ENCODE measurements at places on chromosomes 5 and 9.

DNA sequence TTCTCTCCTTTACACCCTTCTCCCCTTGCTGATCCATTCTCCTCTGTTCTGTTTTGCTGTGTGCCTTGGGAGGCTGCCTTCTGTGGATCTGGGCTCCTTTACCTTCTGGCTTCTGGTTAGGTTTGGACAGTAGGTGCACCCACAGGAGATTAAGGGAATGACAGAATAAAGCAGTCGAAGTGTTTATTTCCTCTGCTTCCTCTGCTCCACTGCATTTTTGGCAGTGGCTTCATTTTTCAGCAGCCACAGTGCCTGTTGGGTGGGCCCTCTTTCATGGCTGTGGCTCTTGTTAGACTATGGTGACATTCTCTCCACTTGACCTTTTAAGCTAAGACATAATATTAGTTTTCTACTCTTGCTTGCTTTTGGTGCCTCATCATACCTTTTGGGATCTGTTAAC is 144.1 kb downstream of the CCDC171 start:
- DNase-seq: no peak

- no peak for DNase-seq
Observed at GRCh38 chr9:136344544-136345280, 17.4 kb downstream of the GPSM1 start.

DNA sequence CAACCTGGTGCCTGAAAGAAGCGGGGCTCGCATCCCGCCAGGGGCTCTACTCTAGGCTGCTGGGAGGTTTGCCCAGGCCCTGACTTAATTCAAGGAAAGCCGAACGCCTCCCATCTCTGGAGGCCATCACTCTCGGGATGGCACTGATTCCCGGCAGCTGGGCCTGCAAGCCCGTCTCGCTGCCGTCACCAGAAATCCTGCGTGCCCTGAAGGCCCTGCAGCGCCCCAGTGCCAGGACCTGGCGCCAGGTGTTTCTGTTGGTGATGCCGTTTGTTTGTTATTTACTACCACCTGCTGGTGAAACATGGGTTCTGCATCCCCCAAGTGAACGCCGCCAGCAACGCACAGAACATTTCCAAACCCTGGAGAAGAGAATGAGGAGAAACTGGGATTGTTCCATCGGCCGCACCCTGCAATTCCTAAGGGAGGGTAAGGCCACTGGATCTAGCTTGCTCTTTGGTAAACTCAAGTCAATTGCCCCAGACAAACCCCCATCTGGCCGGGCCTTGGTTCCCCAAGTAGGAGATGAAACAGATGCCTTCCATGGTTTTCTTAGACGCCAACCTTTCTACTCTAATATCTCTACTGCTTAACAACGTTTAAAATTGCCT is 77.9 kb downstream of the AK8 start:
- DNase-seq: peak; percentile 68

DNA sequence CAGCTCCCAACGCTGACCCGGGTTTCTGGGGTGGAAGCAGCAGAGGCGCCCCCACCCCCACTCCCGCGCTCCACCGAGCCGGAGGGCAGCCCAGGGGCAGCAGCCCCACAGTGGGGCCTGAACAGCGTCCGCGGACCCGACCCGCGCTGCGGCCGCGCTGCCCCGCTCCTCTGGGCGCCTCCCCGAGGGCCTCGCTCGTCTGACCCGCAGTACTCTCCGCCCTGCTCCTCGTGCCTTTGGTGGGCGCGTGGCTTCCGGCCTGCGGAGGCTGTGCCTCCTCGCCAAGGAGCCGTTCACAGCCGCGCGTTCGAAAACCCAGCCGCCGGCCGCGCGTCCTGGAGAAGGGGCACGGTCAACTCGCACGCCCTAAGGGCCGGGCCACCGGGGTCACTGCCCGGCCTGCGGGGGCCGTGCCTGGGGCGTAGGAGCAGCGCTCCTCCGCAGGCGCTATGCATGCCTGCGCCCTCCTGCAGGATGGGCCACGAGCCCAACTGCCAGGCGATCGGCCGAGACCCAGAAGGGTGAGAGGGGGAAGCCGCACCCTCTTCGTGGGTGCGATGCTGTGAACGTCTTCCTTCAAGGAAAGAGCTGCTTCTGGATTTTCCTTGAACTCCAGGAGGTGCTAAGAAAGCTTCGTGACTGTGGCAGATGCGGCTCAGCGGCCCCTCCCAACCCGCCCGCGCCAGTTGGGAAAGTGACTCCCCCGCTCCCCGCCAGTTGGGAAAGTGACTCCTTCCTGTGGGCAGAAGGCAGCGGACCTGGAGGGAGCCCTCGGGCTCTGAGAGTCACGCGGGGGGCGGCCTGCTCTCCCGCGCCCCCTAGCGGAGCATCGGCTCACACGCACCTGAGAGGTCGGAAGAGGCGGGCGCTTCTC is 82.7 kb downstream of the HSD17B3 start:
- peak; percentile 43 for DNase-seq

DNA sequence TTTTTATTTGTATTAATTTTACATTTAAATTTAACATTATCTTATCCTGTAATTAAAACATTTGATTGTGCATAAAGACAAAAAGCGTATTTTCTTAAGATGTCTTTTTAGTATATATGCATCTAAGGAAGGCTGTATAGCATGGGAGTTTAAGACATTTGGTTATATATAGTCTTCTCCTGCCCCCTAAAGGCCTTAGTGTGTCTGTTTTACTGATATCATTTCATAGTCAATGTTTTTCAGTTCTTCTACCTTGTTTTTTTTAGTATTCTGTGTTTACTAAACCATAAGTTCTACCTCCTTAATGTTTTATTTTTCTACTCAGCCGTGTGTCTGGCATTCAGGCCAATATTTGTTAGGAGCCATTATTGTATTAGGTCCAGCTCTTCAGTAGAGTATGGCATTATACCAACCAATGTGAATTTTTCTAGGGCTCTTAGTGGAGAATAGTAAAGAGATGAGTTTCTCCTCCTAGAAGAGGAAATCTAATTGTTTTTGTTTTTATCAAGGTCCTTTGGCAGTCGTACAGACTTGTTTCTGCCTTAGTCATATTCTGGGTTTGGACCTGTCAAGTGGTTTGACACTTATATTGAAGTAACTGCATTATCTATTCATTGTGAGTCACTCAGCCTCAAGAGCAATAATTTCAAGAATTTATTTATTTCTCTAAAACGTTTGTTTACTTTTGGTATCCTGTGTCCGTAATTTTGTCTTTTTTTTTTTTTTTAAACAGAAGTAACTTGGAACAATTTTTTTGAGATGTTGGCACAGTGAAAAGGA is 74.8 kb downstream of the SLF1 start:
- no peak for DNase-seq

DNA sequence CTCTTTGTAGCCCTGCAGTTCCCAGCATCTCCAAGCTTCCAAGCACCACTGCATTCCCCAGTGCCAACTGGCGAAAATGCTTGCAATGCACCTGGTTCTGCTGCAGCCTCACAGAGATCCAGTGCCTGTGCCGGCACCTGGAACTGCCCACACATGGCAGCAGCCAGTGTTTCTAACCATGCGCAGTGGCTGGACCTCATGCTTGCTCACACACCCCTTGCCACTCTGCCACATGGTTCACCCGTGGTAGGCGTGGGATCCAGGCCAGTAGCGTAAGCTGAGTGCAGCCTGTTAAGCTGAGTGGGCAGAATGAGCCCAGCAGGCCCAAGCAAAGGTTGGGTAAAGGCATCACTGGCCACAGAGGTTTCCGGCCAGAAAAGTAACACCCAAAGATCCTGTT is 214.1 kb upstream of the VLDLR start:
- DNase-seq: no peak

- no peak for DNase-seq
Observed at GRCh38 chr9:29348999-29349398, 1775.7 kb upstream of the C9orf72 start.

DNA sequence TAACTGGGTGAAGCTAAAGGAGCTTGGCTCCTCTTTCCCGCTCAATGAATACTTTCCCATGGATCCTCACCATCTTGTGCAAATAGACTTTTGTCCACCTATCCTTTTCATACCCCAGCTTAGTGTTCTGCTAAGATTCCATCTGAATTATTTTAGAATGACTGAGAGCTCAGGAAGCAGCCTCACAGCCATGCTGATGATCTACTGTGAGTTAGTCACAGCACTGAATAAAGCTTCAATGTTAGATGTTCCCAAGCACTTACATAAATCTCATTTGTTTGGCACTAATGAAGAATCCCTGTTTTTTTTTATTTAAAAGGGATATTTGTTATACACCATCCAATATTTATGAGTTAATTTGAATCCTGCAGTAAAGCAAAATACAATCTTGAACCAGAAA is 317.6 kb upstream of the TRPC7 start:
- no peak for DNase-seq

DNA sequence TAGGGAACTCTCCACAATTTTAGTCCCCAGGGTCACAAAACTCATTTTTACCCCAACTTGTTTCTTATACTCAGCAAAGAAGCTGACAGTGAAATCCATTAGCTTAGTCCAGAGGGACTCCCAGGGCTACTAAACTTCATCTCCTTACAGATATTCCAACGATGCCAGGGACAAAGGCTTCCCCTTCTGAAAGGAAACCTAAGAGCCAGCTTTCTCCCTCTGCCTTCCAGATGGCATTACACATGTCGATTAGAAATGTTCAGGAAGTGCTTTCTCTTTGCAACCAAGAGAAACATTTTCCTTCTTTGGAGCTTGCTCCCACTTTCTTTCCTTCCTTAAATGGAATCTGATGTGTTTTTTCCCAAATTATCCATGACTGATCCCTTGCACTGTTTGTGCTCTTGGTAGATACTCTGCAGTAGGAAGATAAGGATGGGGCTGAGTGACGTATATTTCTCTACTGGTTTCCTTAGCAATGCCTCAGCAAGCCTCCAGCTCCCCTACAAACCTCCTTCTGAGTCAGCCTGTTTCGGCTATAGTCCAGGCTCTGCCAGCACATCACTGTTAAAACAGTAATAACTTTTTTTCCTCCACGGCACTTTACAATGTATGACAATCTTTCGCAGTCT is 43.0 kb upstream of the HTR4 start:
- no peak for DNase-seq

DNA sequence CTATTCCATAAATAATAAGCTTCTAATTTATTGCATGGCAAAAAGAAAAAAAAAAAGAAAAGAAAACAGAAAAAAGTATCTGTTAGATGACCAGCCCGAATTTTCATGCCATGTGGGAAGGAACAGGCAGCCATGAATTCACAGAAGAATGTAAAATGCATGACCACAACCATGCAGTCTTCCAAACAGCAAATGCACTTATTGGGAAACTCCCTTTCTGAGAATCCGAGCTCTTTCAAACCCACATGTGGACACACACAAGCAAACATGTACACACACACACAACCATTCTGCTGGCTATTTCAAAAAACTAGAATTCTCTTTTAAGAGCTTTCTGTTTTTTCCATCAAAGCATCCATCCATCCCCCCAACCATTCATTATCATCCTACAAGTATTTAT is 236.1 kb downstream of the DNAH5 start:
- no peak for DNase-seq

- DNase-seq: no peak
Observed at GRCh38 chr9:87127543-87127942, 180.2 kb upstream of the GAS1 start.

- DNase-seq: no peak
Observed at GRCh38 chr5:150021491-150022157, 21.1 kb downstream of the HMGXB3 start.

DNA sequence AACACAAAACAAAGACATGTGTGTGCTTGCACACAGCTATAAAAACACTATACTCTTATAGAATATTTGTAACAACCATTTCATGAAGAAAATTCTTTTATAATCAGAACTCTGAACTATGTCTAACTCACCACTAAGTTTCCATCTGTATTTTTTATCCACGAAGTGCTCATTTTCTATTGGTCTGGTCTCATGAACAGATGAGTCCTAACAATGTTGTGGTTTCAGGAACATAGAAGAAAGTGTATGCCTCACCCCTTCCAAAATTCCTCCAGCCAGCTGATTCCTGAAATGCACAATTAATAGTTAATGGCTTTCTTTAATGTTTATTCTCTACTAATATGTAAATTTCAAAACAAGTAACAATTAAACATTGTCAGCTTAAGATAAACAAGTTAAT is 325.3 kb upstream of the GRAMD2B start:
- DNase-seq: no peak

- DNase-seq: no peak
Observed at GRCh38 chr9:99134893-99135341, 30.0 kb downstream of the TGFBR1 start.

- DNase-seq: no peak
Observed at GRCh38 chr5:150583541-150584225, 56.8 kb upstream of the SYNPO start.

DNA sequence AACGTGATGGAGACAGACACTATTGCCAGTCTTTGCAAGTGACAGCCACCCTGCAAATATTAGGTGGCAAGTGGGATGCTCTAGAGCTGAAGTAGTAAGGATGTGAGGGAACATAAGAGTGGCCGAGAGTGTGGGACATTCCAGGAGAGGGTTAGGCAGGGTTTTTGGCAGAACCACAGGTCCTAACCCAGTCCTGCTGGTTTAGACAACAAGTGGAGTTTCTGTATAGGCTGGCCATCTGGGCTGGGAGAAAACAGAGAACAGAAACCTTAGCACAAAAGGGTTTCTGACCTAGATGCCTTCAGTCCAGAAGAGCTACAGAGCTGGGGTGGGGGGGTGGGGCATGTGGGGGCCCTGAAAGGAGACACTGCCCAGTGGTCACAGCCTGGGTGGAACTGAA is 107.4 kb downstream of the TMEM174 start:
- no peak for DNase-seq

DNA sequence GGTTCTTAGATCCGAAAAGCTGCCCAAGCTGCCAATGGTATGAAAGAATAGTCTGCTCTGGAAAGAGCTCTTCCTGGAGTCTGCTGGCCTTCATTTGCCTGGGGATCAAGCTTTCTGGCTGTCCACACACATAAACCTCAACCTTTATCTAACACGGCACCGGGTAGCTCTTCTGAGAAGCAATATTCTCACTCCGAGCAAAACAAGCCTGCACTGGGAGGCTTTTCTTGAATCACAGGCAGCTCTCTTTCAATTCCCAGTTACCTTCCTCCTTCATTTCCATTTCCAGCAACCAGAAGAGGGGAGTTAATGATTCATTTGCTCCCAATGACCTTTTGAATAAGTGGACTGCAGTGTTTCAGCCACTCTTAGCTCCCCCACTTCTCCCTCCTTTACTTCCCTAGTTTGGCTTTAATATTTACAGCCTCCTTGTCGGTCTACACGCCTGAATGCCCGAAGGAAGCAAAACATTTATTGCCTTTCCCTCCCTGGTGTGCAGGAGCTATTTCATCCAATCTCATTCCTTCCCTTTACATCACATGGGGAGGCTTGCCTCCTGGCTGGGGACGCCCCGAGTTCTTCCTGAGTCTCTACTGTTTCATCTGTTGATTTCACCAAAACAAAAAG is 187.1 kb downstream of the ARHGEF28 start:
- no peak for DNase-seq

DNA sequence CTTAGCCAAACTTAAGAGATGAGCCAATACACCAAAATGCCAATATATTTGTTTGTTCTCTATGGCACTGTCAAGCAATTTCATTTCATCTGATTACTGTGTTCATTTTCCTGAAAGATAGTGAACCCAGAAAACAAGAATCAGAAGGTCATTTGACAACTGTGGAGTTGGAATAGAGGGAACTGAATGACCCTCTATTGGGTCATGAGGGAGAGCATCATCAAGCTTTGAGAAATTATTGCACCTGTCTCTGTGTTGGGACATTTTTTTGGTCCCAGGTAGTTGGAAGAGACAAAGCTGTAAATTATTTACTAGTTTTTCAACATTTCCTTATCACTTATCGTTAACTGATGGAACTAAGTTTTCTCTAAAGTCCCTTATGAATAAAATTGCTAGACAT is 129.4 kb downstream of the GHR start:
- DNase-seq: no peak

GRCh38 chr9:121648799-121649198 is 2.6 kb upstream of the DAB2IP start:
- no peak for DNase-seq

- no peak for DNase-seq
Observed at GRCh38 chr9:117151716-117152115, 263.1 kb downstream of the ASTN2 start.

Data from stimulated activated CD4-positive, alpha-beta T cell treated with anti-CD3 and anti-CD28 coated beads, Interleukin-2, amount 100 ng/mL, for 24 hours (primary cell).